ENCODE measurements at places on chromosomes 3 and 15.

- no peak for DNase-seq
Observed at GRCh38 chr3:73786321-73786807, 161.6 kb upstream of the PDZRN3 start.

DNA sequence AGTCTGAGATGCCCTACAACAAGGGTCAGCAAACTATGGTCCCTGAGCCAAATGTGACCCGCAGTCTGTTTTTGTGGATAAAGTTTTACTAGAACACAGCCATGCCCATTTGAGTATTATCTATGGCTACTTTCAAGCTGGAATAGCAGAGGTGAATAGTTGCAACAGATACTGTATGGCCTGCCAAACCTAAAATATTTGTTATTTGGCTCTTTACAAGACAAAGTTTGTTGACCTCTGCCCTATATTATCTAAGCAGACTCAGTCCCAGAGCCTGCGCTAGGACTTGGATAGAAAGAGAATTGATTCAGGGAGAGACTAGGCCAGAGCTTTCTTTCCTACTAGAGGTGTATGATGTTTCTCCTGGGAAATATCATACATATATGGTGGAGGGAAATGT lies 81.7 kb upstream of the NMNAT3 start:
- no peak for DNase-seq

DNA sequence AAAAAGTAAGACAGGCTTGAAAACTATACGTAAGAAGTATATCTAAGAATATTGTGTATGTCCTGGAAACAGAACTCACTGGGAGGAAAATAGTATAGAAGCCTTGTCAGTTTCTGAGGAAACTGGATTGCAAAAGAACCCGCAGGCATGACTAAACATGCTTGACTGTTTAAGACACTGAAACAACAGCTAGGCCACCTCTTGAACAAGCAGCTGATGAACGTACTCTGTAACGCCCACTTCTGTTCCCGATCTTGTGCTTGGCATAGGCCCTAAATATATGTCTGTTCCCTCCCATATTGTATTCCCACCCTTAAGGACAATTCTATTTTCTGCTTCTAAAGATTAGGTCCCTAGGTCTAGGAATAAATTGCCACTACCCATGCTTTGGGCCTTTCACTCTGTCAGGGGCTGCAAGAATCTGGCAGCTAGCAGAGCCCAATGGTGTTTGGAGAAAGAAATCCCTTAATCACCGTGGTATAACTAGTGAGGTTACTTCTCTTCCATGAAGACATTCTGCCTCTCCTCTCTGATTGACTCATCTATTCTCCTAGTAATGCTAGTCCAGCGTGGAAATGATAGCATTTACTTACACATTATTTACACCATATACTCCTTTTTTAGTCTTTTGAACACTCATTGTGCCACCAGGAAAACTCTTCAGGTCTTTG lies 46.2 kb downstream of the CD200 start:
- no peak for DNase-seq

- no peak for DNase-seq
Observed at GRCh38 chr3:14832975-14833722, 14.4 kb downstream of the FGD5 start.

- DNase-seq = no peak
Observed at GRCh38 chr15:39238443-39238842, 342.4 kb upstream of the THBS1 start.

DNA sequence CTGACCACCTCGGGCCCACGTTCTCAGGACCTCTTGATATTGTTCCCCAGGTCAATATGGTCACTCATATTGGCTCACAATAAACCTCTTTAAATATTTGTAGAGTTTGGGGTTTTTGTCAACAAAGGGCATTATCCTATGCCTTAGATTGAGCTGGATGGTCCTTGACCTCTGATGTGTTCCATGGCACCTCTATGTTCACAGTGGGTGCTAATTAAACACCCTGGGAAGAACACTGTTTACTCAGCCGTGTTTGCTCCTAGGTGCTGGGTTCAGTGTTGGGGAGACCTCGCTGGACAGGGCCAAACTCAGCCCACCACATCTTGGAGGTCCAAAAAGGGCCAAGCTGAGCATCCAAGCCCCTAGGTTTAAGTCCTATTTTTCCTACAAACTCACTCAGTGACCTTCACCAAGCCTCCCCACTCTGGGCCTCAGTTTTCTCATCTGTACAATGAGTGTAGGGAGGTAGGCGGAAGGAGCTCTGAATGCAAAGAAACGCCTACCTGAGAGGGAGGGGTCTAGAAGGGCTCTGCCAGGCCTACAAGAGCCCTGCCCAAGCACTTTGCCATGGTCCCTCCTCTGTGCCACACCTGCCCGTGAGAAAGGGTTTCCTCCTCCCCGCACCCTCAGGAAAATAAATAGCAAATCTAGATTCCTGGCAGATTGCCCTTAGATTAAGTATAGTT lies 7.2 kb downstream of the FAM174B start:
- no peak for DNase-seq

GRCh38 chr15:62850318-62850717 lies 192.2 kb upstream of the TPM1 start:
- no peak for DNase-seq

- DNase-seq = no peak
Observed at GRCh38 chr15:43763819-43764446, 12.8 kb downstream of the ELL3 start.

GRCh38 chr3:65636326-65636725 lies 402.4 kb downstream of the MAGI1 start:
- DNase-seq = no peak

GRCh38 chr3:100108464-100109079 lies 5.7 kb downstream of the FILIP1L start:
- no peak for DNase-seq

DNA sequence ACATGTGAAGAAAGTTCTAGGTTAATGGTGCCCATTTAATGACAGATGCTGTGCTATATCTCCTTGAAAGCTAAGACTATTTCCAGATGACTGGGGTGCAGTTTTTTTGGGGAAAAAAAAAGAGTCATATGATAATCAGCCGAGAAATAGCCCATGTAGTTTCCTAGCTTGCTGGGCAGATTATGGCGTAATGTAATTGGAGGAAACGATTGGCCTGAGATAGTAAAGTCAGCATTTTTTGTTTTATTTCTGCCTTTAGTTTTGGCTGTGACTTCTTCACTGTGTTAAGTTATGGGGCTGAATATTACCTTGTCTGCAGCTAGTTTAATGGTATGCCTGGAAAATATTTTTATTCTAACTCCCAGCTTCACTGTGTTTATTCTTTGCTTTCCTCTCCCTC lies 24.0 kb downstream of the PDHB start:
- DNase-seq = no peak

- no peak for DNase-seq
Observed at GRCh38 chr3:155859859-155860258, 5.6 kb upstream of the SLC33A1 start.

DNA sequence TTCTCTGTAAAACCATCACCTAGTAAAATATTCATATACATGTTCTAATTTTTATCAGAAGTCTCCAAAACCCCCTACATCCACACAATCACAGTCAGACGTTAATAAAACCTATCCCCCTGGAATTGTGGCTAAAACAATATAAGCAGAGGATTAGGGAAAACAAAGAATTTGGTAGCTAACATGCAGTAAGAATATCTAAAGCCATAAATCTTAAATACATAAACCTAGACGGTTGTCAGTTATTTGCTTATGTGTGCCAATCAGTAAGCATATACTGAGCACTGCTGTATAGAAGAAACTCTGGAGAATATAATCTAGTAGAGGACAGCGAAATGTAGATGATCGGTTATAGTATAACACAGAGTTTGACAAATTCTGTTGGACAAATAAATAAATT lies 232.2 kb downstream of the TBC1D5 start:
- DNase-seq = no peak

DNA sequence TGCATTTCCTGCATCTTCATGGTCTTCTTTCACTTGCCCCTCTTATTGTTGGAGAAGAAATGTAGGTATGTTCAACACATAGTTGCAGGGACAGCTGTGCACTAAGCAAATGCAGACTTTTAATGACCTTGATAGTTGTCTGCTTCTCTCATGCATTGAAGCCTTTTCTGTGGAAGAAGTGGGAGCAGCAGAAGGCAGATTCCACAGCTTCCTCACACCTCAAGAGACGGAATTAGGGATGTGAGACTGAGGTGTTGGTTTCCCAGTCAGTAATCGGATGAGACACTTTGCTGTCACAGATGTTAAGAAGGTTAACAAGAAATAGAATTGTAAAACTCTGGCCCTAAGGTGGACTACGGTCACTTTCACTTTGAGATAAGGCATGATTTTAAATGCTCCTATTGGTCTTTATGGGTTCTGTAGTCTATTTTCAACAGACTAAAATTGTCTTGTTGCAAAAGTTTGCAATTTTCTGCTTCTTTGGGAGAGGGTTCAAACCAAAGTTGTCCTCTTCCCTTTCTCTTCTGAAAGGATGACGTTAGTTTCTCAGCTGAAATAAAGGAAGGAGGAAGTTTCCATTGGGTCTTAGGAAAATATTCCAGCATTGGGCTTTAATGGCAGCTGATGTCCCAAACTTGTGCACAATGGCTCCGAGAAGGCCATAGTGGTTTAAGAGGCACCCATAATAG lies 117.4 kb downstream of the LPP start:
- no peak for DNase-seq

DNA sequence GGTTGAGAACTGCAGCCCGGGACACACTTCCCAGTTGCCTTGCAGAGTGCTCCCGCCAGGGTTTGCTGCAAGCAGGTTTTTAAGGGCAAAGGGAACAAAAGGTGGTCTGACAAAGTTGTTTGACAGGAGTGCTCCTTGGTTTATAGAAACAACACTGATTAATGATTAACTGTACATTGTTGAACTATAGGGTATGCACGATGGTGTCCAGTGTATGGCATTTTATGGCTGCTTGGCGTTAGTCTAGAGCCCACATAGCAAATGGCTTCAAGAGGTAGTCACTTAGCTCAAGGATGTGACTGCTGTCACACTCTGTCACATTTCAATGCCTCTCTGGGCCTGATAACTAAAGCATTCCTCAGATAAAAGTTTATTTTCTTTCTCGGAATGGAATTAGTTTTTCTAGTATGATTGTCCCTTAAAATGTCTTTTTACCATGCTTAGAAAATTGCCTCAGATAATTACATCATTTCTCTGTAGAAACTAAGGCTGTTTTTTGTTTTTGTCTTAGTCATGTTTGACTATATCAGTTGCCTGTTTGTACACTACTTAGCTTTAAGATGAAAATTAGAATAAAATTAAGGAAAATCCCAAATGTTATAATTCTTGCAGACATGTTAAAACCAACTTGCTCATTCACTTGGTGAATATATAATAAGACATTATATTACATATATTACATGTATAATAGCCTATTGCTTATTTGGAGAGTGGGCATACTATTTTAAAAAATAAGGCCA lies 61.3 kb upstream of the GATM start:
- no peak for DNase-seq

DNA sequence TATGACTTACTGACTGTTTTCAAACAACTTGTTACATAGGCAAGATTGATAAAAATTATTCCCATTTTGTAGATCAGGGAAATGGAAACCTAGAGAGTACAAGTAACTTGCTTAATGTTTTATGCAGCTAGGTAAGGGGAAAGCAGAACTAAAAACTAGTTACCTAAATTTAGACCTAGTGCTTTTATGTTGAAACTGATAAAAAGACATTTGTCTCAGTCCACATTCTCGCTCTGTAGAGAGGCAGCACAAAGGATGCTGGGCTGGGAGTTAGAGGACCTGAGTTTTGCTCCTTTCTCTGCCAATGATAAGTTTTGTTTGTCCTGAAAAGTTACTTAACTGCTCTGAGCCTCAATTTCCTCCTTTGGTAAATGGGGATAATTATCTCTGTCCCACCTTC lies 17.4 kb downstream of the TIMP4 start:
- no peak for DNase-seq

GRCh38 chr3:28286595-28286994 lies 45.2 kb downstream of the CMC1 start:
- DNase-seq = no peak

GRCh38 chr3:182000447-182000846 lies 288.7 kb downstream of the SOX2 start:
- no peak for DNase-seq

- DNase-seq = no peak
Observed at GRCh38 chr3:57977818-57978235, 30.4 kb upstream of the FLNB start.

- no peak for DNase-seq
Observed at GRCh38 chr3:193813501-193813830, 220.5 kb downstream of the OPA1 start.

GRCh38 chr3:15647611-15648167 lies 46.1 kb downstream of the BTD start:
- no peak for DNase-seq

GRCh38 chr15:69451951-69452691 lies 497 bp upstream of the RPLP1 start:
- DNase-seq = no peak

DNA sequence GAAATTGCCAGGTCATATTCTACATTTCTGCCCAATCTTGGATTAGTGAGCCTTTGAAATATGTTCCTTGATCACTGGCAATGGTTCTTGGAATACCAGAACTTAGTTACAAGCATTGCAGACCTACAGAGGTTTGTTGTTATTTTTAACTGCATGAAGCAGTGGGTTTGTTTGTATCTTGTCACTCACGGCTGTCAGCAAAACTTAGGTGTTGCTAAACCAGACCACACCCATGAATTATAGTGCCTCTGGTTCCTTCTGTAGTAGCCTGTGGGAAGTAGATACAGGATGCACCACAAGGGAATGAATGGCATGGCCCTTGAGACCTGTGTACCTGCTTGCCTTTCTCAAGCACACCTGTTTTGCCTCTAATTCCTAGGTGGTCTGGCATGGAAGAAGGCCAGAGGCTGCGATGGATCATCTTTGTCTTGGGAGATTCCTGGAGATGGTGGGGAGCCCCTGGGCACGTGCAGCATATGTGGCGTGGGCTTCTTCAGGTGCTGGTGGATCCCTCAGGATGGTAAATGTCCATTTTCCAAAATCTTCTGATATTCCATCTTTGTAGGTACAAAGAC lies 138.8 kb downstream of the SNRPN start:
- DNase-seq = no peak

DNA sequence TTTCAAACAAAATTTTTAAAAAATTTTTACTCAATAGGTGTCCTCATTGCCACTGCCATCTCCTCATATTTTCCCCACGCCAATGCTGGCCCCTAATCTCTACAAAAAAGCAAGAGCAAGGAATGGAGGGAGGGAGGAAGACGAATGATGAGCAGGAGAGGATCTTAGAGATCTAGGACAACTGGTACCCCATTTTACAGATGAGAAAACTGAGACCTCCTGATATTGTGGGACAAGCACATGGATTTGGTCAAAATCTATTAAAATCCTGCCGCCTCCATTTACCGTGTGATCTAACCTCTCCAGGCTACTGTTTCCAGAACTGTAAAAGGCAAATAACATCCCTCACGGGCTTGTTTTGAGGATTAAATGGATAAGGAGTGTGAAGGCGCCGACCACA lies 4.6 kb downstream of the HEG1 start:
- no peak for DNase-seq

DNA sequence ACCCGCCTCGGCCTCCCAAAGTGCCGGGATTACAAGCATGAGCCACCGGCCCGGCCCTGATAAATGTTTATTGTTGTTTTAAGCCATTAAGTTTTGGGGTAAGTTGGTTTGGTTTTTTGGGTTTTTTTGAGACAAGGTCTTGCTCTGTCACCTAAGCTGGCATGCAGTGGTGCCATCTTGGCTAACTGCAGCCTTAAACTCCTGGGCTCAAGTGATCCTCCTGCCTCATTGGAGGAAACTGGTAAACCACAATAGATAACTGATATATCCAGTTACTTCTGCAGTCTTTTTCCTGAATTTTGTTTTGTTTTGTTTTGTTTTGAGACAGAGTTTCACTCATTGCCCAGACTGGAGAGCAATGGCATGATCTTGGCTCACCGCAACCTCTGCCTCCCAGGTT lies 4.2 kb downstream of the SLC25A20 start:
- no peak for DNase-seq
